Osteoblast (primary cell): ENCODE measurements at places on chromosomes 12 and 14. TPM values are rescaled to one million over a fixed set of nuclear protein-coding genes. Genes with fewer than 3 reads are reported as not detected.
A peak's percentile ranks its signal among the peaks of the same experiment; 100 is the strongest.

DNA sequence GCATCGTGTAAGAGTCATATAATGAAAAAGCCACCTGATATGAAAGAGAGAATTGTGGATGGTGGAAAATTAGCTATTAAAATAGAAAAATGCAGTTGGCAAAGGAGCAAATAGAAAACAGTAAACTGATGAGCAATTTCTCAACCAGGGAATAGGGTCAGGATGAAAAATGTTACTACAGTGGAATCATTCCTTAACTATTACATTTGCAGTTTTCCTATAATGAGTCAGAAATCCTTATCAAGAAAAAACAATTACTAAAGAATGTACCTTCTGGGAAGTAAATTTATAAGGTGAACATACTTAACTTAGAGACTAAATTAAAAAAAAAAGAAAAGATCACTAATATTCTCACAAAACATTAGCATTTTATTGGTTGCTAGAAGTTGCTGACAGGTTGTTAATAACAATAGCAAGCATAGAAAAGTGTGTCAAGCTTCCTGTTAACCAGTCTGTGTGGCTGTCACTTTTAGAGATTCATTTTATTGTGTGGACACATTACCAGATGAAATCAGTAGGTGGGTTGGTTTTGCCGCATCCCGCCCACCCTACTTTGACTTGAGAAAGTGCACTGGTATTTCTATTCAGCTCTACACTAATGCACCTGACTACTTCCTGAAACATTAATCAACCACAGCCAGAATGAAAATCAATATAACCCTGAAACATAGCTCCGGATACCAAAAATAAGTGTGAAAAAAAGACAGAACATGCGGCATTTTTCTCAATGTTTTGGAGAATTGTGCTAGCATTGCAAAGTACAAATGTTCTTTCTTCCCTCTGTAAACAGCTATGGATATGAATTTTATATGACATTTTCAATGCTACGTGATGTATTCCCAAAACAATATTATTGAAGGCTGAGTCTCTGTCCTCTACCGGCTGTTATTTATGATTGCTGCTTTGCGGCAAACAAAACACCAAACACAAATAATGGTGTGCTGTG lies 576.7 kb downstream of the SLC16A7 start:
- no peaks in the 10 kb centered on the region for H3K4me1 ChIP-seq
- no peak for DNase-seq
- no peak overlapping the region for H3K4me3 ChIP-seq
- H3K27ac ChIP-seq: no peak overlapping the region

The TRIM9 gene
- 0.59 and 1.1 TPM in 2 replicates for total RNA-seq

GRCh38 chr14:89669193-89669592 lies 252.2 kb upstream of the FOXN3 start:
- H3K27ac ChIP-seq: no peak overlapping the region
- no peak overlapping the region for H3K4me3 ChIP-seq
- DNase-seq: no peak
- H3K36me3 ChIP-seq: no peaks in the 10 kb centered on the region
- peaks cover 3% of the 10 kb centered on the region for H3K4me1 ChIP-seq

DNA sequence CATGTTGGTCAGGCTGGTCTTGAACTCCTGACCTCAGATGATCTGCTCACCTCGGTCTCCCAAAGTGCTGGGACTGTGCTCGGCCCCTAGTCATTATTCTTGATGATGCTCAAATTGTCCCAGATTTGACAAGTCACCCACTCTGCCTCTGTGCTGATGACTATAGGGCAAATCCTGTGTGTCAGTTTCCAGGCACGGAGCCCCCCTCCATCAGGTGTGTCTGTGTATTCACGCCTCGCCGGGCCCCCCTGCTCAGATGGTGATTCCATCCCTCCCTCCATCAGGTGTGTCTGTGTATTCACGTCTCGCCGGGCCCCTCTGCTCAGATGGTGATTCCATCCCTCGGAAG lies 4.3 kb upstream of the GPR132 start:
- peaks cover 6% of the 10 kb centered on the region for H3K4me1 ChIP-seq
- no peak overlapping the region for H3K27ac ChIP-seq
- peaks cover 7% of the 10 kb centered on the region for H3K27me3 ChIP-seq

The PIANP gene
- not detected in 2 replicates for total RNA-seq

The KRT79 gene
- not detected in 2 replicates for total RNA-seq

DNA sequence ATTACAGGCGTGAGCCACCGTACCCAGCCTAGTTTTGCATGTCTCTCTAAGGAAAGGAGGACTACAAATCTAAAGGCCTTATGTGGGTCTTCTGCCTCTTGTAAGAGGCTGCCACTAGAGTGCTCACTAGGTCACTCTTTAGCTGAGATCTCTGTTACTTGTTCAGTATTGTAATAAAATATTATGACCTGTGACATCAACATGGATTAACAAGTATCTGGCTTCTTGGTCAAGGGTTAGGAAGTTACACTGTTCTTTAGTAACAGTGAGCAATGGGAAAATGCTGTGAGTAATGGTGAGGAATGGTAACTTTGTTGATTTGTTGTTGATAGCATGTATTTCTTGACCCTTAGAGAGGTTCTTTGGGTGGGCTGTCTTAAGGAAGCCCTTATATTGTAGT lies 50.5 kb downstream of the ERC1 start:
- H3K27ac ChIP-seq: no peak overlapping the region
- H3K36me3 ChIP-seq: peaks cover 4% of the 10 kb centered on the region
- H3K27me3 ChIP-seq: no peaks in the 10 kb centered on the region
- H3K4me1 ChIP-seq: peaks cover 12% of the 10 kb centered on the region

The LRRC9 gene
- total RNA-seq: not detected in 2 replicates

DNA sequence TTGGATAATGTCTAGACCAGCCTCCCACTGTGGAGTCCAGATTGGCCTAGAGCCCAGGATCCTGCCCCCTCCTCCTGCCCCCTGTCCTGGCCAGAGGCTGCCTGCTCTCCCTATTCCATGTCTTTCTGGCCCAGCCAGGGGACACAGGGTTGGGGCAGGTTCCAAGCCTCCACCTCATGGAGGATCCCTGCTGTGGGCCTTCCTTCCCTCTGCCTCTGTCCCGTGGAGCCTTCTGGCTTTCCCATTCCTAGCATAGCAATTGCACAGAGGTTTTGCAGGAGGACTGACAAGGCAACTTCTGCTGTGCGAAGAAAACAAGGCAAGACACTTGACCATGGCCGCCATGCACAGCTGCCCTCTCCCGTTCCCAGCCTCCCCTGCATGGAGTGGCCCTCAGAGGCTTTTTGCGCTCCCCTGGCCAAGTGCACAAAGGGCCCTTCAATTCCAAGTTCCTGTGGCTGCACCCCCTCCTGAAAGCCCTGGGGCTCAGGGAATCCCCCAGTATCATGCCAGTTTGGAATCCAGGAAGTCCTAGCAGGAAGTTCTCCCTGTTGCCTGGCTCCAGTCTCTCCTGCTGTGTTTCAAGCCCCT lies 42.1 kb downstream of the KRT80 start:
- H3K27ac ChIP-seq: peak overlapping the region; percentile 23
- peaks cover 27% of the 10 kb centered on the region for H3K4me1 ChIP-seq
- H3K36me3 ChIP-seq: no peaks in the 10 kb centered on the region
- no peaks in the 10 kb centered on the region for H3K27me3 ChIP-seq

GRCh38 chr12:31020385-31021166 lies 53.1 kb upstream of the DDX11 start:
- DNase-seq: no peak
- H3K27me3 ChIP-seq: peaks cover 8% of the 10 kb centered on the region
- no peak overlapping the region for H3K27ac ChIP-seq
- H3K4me3 ChIP-seq: no peak overlapping the region
- no peaks in the 10 kb centered on the region for H3K4me1 ChIP-seq

- no peak overlapping the region for H3K27ac ChIP-seq
- no peaks in the 10 kb centered on the region for H3K27me3 ChIP-seq
- DNase-seq: peak; percentile 72
Observed at GRCh38 chr12:90262251-90262650, 553.6 kb upstream of the ATP2B1 start.

DNA sequence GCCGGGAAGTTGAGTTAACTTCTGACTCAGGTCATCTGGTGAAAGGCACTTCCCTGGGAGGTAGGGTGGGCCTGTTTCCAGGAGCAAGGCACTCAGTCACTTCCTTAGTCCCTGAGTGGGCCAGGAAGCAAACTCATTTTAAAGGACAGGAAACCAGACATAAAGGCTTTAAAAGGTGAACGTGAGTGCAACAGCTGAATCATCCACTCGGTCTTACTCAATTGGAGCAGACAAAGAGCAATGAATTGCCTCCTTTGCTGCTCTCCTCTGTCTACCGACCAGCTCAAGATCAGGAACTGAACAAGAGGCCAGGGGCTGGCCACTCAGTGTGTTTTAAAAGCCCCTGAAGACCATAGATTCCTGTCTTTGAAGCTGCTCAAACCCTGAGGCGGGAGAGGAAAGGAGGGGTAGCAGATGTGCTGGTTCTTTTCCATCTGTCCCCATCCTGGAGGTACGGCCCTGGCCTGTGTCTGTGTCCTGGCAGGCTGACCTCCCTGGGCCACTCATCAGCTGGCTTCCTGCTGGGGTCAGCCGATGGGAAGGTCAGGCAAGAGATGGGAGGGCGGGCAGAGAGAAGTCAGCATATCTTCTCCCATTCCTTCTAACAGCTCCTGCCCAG lies 148.9 kb downstream of the PPM1H start:
- H3K27ac ChIP-seq: peak overlapping the region; percentile 88
- H3K4me1 ChIP-seq: peaks cover 40% of the 10 kb centered on the region
- peak; percentile 81 for DNase-seq
- H3K27me3 ChIP-seq: no peaks in the 10 kb centered on the region

- no peaks in the 10 kb centered on the region for H3K36me3 ChIP-seq
- no peak overlapping the region for H3K27ac ChIP-seq
- no peak overlapping the region for H3K4me3 ChIP-seq
- DNase-seq: no peak
- H3K4me1 ChIP-seq: no peaks in the 10 kb centered on the region
- no peaks in the 10 kb centered on the region for H3K27me3 ChIP-seq
Observed at GRCh38 chr12:128603573-128604115, 220.1 kb downstream of the SLC15A4 start.

DNA sequence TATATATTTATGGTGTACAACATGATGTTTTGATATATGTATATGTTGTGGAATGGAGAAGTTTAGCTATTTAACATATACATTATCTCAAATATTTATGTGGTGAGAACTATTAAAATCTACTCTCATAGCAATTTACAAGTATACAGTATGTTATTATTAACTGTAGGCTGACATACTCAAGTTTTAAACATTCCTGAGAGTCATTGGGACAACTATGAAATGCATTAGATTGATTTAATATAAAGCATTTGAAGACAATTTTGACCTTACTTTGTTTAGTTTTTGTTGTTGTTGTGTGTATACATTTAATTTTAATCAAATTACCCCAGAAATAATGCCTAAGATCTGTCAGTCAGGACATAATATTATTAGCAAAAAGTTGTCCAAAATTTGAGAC lies 99.5 kb downstream of the LRRK2 start:
- H3K36me3 ChIP-seq: no peaks in the 10 kb centered on the region
- H3K27me3 ChIP-seq: no peaks in the 10 kb centered on the region
- DNase-seq: no peak
- no peak overlapping the region for H3K27ac ChIP-seq
- no peak overlapping the region for H3K4me3 ChIP-seq
- no peaks in the 10 kb centered on the region for H3K4me1 ChIP-seq

The PZP gene
- not detected in 2 replicates for total RNA-seq

DNA sequence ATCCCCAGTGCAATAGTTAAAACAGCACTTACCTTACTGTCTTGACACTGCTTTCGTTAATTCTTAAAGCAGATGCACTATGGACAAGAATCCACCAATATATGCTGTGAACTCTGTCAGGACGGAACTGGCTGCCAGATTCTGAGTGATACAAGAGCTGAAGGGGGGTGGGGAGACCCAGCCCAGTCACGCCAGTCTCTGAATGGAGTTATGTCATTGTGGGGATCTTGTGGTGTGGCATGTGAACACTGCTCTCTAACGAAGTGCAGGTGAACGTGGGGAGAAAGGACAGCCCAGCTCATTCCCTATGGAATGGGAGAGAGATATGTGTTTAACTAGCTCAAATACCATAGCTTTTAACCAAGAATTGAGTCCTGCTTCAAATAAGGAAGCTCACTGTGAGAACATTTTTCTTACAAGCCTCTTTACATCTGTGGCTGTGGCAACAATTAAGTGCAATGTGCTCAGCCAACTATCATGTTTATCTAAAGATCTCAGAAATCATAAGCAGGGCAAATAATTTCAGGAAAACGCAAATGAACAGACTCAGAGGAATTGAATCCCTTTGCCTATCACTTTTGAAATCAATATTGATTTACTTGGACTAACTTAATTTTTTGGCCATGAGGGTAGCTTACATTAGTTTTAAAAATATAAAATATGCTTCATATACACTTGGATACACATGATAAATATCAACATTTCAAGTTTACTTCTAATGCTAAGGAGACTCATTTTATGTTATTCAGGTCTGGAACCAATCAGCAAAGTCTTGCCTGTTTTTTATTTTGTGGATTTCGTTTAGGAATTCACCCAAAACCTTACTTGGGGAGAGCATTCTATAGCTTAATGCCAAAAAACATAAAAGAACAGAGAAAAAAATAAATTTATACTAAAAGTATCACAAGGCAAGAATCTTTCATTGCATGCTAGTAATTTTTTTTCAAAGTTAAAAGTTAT lies at the start of gene LUM:
LUM (minus strand) TSS at position 129 of the 960 bp plus-strand sequence. CDS start 2,515 bp downstream, outside the sequence.
- no peak for DNase-seq
- peaks cover 28% of the 10 kb centered on the region for H3K4me1 ChIP-seq
- H3K27me3 ChIP-seq: no peaks in the 10 kb centered on the region
- peak within 1 kb of the TSS; percentile 69 for H3K27ac ChIP-seq

- no peak for DNase-seq
- H3K4me3 ChIP-seq: no peak overlapping the region
- no peaks in the 10 kb centered on the region for H3K4me1 ChIP-seq
Observed at GRCh38 chr12:3267690-3268089, 190.5 kb downstream of the TSPAN9 start.

GRCh38 chr12:131384544-131384855 lies 326.4 kb upstream of the SFSWAP start:
- H3K4me1 ChIP-seq: no peaks in the 10 kb centered on the region
- H3K36me3 ChIP-seq: no peaks in the 10 kb centered on the region
- H3K4me3 ChIP-seq: no peak overlapping the region
- H3K27me3 ChIP-seq: no peaks in the 10 kb centered on the region

- no peak for DNase-seq
- H3K4me3 ChIP-seq: peak overlapping the region; percentile 94
- peaks cover 54% of the 10 kb centered on the region for H3K4me1 ChIP-seq
- H3K36me3 ChIP-seq: no peaks in the 10 kb centered on the region
- no peaks in the 10 kb centered on the region for H3K27me3 ChIP-seq
Observed at GRCh38 chr12:54018468-54018984, 9.7 kb upstream of the HOXC6 start.

DNA sequence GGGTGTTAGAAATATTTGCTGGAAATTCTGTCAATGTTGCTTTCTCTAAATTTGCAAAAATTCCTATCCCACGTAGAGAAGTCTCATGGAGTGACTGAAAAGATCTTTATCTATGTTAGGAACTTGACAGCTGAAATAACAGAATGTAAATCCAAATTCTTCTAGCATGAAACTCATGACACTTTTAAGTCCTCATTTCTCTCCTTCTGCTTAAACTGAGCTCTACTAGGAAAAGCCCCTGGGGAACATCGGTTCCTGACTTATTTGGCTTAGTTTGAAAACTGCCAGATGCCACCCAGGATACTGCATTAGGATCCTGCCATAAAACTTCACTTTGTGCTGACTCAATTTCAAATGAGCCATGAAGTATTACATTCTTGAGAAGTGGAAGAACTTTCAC lies 426.0 kb downstream of the GALC start:
- no peak overlapping the region for H3K27ac ChIP-seq
- no peak for DNase-seq
- H3K36me3 ChIP-seq: no peaks in the 10 kb centered on the region
- no peaks in the 10 kb centered on the region for H3K27me3 ChIP-seq
- H3K4me1 ChIP-seq: no peaks in the 10 kb centered on the region

The ISCA2 gene
- 8.7 and 18.6 TPM in 2 replicates for total RNA-seq
